ENCODE measurements at places on chromosomes 3 and 15.

- DNase-seq, result no peak
Measured at GRCh38 chr3:50486219-50486888, 17.1 kb downstream of the CACNA2D2 start.

GRCh38 chr3:187616307-187616972 lies 53.8 kb downstream of the SST start:
- DNase-seq, result peak; percentile 65

DNA sequence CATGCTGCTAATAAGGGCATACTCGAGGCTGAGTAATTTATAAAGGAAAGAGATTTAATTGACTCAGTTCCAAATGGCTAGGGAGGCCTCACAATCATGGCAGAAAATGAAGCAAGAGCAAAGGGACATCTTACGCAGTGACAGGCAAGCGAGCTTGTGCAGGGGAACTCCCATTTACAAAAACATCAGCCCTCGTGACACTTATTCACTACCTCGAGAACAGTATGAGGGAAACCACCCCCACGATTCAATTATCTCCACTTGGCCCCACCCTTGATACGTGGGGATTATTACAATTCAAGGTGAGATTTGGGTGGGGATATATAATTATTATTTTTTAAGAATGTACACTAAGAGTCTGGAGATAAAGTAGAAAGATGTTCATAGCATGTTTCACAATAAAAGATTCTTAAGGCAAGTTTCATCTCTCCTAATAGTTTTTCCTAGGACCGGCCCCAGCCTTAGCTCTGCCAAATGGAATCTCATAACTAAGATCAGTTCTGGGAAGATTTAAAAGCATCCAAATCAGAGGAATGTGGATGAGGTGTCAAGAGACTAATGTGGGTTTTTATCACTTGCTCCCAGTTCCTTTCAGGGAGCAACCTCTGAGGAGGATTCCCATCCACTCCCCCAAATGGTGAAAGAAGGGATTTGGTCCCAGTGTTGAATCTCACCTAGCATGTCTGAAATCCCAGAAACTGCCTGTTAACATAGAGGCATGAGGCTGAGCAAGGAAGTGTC lies 221.0 kb downstream of the ZMAT3 start:
- DNase-seq, result no peak

GRCh38 chr15:59148153-59148833 lies 43.3 kb downstream of the CCNB2 start:
- no peak for DNase-seq

GRCh38 chr15:66702787-66703539 lies 927 bp downstream of the SMAD6 start:
- DNase-seq, result peak; percentile 3

DNA sequence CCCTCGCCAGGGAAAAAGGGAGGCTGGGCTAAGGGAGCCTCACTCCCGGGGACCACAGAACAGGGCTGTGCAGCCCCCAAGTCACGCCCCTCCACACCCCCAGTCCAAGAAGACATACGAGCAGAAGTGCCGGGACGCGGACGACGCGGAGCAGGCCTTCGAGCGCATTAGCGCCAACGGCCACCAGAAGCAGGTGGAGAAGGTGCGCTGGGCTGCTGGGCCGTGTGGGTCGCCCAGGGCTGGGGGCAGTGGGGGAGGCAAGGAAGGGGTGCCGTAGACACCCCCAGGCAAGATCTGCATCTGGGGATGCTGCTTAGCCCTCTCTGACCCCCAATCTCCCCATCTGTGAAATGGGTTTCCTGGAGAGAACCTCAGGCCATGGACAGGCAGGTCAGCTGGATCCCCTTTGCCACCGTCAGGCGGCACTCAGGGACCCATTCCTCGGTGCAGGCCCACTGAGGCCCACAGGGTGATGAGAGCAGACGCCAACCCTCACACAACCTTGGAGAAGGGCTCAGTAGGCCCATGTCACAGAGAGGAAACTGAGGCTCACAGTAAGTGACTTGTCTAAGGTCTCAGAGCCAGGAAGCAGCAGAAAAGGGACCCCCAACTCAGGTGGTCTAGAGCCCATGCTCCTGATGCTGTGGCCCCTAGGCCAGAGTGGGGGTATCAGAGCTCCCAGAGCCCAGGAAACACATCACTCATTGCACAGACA lies 33.7 kb downstream of the PSTPIP1 start:
- DNase-seq, result no peak

DNA sequence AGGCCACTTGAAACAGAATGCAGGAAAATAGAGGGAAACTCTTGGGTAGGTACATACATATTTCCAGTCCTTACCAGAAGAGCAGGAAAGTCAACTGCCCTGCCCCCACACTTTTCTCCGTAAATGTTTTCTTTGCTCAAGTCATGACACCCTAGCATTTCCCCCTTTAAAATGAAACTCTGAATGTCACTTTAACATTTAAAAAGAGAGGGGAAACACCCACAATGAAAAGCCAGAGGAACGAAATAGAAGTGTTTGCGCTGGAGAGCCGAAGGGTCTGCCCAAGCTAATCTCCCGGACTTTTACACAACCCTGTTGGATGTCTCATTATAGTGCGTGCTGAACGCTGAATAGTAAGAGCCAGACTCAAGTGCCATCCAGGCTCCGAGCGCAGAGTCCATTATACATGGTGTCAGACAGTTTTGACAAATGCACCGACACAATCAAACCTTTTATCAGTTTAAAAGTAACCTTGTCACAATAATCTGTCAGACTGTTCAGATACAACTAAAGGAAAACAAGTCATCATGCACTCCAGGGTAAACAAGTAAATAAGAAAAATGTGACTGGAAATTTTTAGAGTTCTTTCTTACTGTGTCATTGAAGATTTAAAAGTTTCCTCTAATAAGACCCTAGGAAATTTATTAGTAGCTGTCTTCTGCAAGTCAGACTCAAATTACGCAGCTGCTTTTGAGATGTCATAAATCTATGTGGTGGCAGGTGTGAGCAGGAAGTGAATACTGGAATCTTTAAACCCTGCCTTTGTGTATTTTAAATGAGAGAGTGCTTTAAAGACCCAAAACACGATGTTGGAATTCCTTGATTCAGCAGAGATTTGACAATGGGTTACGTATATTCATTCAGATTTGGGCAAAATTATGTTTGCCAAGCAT lies 159.8 kb downstream of the RBMS3 start:
- DNase-seq, result no peak

DNA sequence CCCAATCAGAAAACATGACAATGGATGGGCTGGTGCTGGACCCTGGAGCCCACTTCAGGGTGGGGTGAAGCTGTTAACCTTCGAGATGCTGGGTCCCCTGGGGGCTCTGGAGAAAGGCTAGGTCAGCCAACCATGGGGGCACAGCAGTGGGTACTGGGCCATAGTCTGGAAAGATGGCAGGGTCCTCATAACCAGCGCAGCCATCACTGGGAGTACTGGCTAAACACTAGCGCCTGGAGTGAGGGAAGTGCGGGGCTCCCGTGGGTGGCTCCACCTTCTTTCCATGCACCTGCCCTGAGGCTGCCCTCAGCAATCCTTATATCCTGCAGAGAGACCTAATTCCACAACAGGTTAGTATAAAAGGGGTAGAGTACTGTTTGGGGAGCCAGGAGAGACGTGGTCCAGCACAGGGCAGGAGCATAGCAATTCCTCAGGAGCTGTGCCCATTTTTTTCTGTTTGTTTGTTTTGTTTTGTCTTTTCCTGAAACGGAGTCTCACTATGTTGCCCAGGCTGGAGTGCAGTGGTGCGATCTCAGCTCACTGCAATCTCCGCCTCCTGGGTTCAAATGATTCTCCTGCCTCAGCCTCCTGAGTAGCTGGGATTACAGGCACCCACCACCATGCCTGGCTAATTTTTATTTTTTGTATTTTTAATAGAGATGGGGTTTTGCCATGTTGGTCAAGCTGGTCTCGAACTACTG lies 122.6 kb upstream of the MEF2A start:
- DNase-seq, result no peak

DNA sequence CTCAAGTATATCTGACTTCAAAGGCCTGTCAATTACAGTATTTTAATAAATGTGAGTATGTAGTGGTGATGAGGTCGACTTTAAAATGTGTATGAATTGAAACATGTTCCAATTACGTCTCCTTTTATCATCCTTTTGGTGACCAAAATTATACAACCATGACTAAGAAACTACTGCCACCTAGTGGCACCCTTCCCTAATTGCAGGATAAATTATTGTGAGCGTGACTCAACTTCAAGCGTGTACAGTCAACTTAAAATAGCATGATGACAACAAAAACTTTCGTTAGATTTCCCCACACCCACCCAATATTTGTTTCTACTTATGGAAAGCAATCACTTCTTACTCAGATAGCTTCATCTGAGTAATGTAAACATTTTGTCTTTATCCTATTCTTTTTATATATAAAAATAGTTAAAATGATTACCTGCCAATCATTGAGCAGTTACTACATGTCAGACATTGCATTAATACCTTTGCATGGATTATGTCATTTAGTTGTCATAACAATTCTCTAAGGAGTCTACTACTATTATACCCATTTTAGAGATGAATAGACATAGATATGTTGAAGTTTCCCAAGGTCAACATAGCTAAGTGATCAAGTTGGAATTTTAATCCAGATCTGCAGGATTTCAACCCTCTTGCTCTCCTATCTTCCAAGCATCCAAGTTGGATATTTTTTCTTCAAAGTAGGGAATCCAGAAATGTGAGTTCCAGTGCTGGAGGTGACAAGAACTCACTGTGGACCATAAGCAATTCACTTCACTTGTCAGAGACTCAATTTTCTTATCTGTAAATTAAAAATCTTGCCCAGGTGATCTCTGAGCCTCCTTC lies 106.0 kb downstream of the MEX3B start:
- peak; percentile 18 for DNase-seq

All from stimulated activated CD4-positive, alpha-beta T cell treated with anti-CD3 and anti-CD28 coated beads, Interleukin-2, amount 100 ng/mL, for 48 hours (primary cell).